ENCODE measurements at places on chromosomes 4 and X.

GRCh38 chr4:54586320-54586955 lies 71.3 kb upstream of the KIT start:
- DNase-seq: no peak

- no peak for DNase-seq
These were observed 209.3 kb downstream of the SOWAHB start for GRCh38 chr4:76688619-76689144.

- DNase-seq: peak; percentile 91
These were observed 811 bp downstream of the FLNA start for GRCh38 chrX:154373340-154374306.

- no peak for DNase-seq
These were observed 137.7 kb upstream of the ADAMTS3 start for GRCh38 chr4:72706684-72707083.

DNA sequence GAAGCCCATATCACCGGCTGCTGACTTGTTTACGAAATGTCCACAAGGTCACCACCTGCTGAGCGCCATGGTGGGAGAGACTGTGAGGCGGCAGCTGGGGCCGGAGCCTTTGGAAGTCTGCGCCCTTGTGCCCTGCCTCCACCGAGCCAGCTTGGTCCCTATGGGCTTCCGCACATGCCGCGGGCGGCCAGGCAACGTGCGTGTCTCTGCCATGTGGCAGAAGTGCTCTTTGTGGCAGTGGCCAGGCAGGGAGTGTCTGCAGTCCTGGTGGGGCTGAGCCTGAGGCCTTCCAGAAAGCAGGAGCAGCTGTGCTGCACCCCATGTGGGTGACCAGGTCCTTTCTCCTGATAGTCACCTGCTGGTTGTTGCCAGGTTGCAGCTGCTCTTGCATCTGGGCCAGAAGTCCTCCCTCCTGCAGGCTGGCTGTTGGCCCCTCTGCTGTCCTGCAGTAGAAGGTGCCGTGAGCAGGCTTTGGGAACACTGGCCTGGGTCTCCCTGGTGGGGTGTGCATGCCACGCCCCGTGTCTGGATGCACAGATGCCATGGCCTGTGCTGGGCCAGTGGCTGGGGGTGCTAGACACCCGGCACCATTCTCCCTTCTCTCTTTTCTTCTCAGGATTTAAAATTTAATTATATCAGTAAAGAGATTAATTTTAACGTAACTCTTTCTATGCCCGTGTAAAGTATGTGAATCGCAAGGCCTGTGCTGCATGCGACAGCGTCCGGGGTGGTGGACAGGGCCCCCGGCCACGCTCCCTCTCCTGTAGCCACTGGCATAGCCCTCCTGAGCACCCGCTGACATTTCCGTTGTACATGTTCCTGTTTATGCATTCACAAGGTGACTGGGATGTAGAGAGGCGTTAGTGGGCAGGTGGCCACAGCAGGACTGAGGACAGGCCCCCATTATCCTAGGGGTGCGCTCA lies 8.7 kb upstream of the MSANTD1 start:
- DNase-seq: no peak

Data from posterior cingulate gyrus (tissue), 11 donors.